ENCODE measurements at places on chromosomes 5 and 9. TPM values are rescaled to one million over a fixed set of nuclear protein-coding genes. Genes with fewer than 3 reads are reported as not detected.
A peak's percentile ranks its signal among the peaks of the same experiment; 100 is the strongest.

Gene ANKRD31
- total RNA-seq = 0.86 TPM

Gene ZBED3
- 1.4 TPM for total RNA-seq

Gene PDCD1LG2
- total RNA-seq = 1.1 TPM

Gene FGF1
- not detected for total RNA-seq

Gene FBP2
- total RNA-seq = not detected

Gene TMEM252
- not detected for total RNA-seq

Gene CDX1
- total RNA-seq = not detected

Gene SQSTM1
- 300 TPM for total RNA-seq

Gene PCDHA1
- total RNA-seq = not detected

Gene PIP5KL1
- total RNA-seq = 0.72 TPM

DNA sequence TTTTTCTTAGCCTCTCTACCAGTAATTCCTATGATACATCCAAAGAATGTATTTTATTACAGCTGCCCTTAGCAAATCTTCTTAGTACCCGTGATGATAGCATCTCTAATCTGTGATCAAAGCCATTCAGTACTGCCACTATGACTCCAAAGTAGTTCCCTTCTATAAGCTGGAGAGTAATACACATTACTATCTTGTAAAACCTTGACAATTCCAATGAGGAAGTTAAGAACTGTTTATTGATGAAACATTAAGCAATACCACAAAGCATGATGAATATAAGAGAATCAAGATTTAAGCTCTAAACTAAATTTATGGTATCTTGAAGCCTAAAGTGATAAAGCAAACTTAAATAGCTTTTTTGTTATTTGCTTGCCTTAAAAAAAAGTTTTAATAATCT, 86.1 kb downstream of the SMIM23 start:
- H3K27me3 ChIP-seq = no peaks in the 10 kb centered on the region
- H3K36me3 ChIP-seq = peaks cover 45% of the 10 kb centered on the region
- no peak for DNase-seq

DNA sequence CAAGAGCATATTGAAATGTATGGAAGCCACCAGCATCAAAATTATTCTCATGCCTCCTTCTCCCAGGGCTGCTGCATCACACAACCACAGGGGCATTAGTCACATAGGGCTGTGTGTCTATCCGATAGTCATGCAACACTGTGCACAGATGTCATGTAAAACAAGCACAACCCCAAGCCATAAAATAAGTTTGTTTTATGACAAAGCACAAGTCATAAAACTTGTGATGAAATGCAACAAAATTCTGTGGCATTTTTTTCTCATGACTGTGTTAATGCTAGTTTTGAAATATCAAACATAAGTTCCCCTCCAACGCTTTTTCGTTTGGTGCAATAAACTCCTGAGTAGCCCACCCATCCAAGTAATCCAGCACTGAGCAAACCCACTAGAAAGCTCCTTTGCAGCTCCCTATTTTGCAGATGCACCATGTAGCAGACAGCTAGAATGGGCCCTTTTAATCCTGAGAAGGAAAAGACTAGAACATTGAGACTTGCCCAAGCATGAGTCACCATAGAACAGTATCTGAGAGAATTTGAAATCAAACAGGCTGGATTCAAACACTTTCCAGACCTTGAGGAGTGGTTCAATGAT, 93.3 kb upstream of the ZNF366 start:
- no peaks in the 10 kb centered on the region for H3K36me3 ChIP-seq
- no peak overlapping the region for H3K4me3 ChIP-seq
- DNase-seq = no peak
- H3K27me3 ChIP-seq = no peaks in the 10 kb centered on the region
- H3K4me1 ChIP-seq = no peaks in the 10 kb centered on the region

- no peaks in the 10 kb centered on the region for H3K36me3 ChIP-seq
- no peaks in the 10 kb centered on the region for H3K27me3 ChIP-seq
- no peaks in the 10 kb centered on the region for H3K4me1 ChIP-seq
- no peak overlapping the region for H3K27ac ChIP-seq
Measured at GRCh38 chr9:6696178-6696577, 50.6 kb upstream of the GLDC start.

DNA sequence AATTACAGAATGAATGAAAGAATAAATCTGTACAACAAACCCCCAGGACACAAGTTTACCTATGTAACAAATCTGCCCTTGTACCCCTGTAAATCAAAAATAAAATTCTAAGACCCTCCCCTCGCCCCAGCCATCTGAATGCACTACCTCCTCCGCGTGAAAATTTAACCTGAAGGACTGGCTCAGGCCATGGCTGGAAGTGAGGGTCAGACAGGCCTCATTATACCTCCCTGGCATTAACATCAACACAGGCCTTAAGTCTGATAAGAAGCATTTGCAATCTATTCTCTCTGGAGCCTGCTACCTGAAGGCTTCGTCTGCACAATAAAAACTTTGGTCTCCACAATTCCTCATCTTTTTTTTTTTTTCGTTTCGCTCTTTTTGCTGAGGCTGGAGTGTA, 48.7 kb upstream of the TTC39B start:
- no peak overlapping the region for H3K27ac ChIP-seq
- H3K36me3 ChIP-seq = no peaks in the 10 kb centered on the region
- no peak overlapping the region for H3K4me3 ChIP-seq
- no peaks in the 10 kb centered on the region for H3K27me3 ChIP-seq
- DNase-seq = no peak
- H3K4me1 ChIP-seq = peaks cover 15% of the 10 kb centered on the region

- peaks cover 6% of the 10 kb centered on the region for H3K27me3 ChIP-seq
- H3K4me3 ChIP-seq = peak overlapping the region; percentile 53
- H3K4me1 ChIP-seq = peaks cover 23% of the 10 kb centered on the region
Measured at GRCh38 chr5:127517110-127517479, 345 bp upstream of the PRRC1 start.

DNA sequence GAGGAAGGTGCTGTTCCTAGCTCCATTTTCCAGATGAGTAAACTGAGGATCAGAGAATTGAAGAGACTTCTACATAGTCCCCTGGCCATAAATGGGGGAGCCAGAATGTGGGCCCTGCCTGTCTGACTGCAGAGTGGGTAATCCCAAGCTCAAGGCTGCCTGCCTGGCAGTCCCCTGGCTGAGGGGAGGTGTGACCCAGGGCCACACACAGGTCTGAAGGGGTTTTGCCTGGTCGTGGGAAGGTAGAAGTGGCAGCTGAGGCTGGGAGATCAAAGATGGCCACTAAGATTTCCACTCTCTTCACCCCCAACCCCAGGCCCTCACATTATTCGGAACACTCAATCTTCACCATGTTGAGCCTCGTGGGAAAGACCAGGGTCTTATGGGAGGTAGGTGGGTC, 176.3 kb downstream of the MACROH2A1 start:
- H3K4me3 ChIP-seq = no peak overlapping the region
- H3K4me1 ChIP-seq = no peaks in the 10 kb centered on the region
- DNase-seq = no peak

DNA sequence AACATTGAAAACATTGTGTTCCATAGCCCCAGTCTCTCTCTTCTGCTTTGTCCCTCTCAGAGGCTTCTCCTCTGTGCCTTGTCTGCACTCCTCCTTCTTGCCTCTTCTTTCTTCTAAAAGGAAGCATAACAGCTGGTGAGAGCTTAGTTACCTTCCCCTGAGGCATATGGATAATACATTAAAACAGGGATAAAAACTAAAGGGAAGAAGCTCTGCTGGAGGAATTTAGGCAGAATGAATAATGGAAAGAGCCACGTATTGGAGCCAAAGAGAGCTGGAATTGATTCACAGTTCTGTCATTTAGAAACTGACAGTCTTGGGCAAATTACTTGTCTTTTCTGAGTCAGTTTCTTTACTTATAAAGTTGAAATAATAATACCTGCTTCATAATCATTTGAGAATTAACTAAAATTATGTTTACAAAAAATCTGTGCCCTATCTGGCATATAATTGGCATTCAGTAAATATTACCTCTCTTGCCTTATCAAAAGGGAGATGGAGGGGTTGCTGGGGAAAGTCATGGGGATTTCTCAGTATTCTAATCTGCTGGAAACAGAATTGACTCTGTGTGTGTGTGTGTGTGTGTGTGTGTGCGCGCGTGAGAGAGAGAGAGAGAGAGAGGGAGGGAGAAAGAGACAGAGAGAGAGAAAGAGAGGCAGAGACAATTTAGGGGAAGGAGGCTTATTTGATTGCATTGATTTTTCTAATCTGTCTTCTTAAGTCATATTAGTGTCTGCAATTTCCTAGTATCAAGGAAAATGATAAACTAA, 20.2 kb downstream of the ZNF474 start:
- no peak for DNase-seq
- H3K36me3 ChIP-seq = no peaks in the 10 kb centered on the region
- no peak overlapping the region for H3K4me3 ChIP-seq
- no peaks in the 10 kb centered on the region for H3K27me3 ChIP-seq

DNA sequence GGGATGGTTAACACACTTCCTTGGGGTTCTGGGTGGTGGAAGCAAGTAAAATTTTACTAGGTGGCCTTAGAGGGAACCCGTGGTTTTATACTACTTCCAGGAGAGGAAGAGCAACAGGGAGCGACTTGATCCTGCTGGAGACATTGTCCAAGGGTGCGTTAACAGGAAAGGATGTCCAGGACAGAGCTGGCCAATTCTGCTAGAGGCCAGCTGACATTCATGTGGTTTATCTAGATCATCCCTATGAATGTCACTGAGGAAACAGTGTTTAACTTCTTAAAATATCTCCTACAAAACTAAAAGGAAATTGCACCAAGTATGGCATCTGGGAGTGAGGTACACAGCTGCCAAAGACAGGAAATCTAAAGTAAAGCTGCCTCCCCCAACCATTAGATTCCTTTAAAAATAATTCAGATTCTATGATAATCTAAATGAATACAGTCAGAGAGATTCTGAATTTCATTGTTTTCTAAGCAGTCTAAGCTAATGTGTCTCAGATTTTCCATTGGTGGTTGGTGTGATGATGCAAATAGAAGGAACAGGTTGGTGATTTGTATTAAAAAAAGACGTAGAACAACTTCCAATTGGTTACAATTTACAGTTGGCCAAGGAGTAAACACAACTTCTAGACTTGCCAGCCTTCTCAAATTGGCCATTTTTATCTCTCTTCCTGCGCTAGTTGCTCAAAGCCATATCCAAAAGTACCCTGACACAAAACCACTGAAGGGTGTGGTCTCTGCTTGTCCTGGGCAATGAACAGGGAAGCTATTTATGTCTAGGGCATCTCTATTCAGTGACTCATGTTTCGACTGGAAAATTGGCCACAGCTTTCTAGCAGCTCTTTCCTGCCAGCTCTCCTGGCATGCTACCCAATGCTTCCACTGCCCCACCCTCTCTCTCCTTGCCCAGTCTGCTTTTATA, 574.7 kb upstream of the MEF2C start:
- no peak overlapping the region for H3K27ac ChIP-seq
- H3K4me3 ChIP-seq = no peak overlapping the region
- H3K4me1 ChIP-seq = no peaks in the 10 kb centered on the region
- no peaks in the 10 kb centered on the region for H3K36me3 ChIP-seq
- H3K27me3 ChIP-seq = no peaks in the 10 kb centered on the region

DNA sequence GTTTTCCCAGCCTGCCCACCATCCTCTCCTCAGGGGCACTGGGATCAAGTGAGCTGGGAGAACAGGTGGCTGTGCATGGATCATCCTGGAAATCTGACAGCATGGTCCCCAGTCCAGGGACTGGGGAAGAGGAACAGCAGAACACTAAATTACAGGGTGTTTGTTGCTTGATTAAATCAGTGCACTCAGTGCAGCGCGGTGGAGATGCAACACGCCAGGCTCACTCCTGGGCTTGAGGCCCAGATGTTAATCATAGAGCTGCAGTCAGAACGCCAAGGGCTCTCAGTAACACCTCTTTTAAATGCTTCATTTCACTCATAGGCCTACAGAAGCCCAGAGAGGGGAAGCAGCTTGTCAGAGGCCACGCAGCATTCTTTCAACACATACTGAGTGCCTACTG, 14.2 kb upstream of the LARP1 start:
- no peaks in the 10 kb centered on the region for H3K4me1 ChIP-seq
- no peak for DNase-seq
- no peaks in the 10 kb centered on the region for H3K27me3 ChIP-seq
- no peak overlapping the region for H3K27ac ChIP-seq
- H3K36me3 ChIP-seq = no peaks in the 10 kb centered on the region
- H3K4me3 ChIP-seq = no peak overlapping the region

DNA sequence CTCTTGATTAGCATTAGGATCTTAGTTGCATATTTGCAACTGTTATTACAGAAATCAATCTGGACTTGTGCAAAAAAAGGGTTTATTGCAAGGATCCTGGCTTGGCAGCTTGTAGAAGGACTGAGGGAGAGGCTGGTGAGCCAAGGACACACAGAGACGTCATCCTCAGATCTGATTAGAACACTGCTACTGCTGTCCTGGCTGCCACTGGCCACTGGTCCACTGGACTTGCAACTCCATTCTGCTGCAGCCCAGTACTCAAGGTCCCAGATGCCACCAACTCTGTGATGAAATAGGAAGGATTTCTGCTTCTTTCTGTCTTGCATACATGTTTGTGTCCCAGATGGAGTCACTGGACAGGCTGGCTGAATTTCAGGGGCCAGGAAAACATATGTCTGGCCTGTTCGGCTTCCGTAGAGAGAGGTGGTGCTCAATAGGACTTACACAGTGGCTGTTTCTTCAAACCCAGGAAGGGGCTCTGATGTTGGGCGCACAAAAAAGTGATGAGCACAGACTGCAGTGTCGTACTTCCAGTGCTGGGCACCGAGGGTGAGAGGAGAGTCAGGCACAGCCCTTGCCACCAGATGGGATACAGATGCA, 68.9 kb upstream of the SH3PXD2B start:
- H3K27me3 ChIP-seq = no peaks in the 10 kb centered on the region
- H3K4me1 ChIP-seq = no peaks in the 10 kb centered on the region
- DNase-seq = no peak
- H3K36me3 ChIP-seq = no peaks in the 10 kb centered on the region

DNA sequence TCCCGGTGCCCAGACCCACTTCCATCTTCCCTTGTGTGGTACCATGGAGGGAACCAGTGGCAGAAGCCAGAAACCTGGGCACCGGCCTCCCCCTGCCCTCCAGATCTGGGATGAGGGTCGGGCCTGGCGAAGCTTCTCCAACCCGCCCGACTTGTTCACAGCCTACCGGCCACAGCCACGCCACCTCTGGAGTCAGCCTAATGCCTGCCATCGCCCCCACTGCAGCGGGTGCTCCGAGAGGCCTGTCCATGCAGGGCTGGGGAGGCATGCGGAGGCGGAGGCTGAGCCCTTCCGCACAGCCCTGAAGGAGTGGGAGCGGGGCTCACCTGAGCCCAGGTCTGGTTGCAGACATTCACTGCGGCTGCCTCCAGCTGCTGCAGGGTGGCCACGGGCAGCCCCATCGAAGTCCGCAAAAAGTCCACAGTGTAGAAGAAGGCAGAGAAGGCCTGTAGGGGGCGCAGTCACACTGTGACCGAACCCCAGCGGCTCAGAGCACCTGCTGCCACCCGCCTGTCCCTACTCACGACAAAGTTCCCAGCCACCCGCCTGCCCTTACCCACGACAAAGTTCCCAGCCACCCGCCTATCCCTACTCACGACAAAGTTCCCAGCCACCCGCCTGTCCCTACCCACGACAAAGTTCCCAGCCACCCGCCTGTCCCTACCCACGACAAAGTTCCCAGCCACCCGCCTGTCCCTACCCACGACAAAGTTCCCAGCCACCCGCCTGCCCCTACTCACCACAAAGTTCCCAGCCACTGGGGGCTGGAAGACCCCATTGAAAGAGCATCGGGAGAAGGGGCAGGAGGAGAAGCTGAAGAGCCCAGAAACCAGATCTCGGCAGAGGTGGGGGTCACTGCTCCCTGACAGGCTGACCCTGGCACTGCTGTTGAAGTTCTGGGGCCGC, 3.8 kb upstream of the NPDC1 start:
- H3K4me1 ChIP-seq = peaks cover 32% of the 10 kb centered on the region
- peaks cover 51% of the 10 kb centered on the region for H3K27me3 ChIP-seq
- no peak overlapping the region for H3K4me3 ChIP-seq

- H3K36me3 ChIP-seq = no peaks in the 10 kb centered on the region
- no peak overlapping the region for H3K27ac ChIP-seq
- no peaks in the 10 kb centered on the region for H3K27me3 ChIP-seq
- no peak for DNase-seq
Measured at GRCh38 chr5:146586752-146587151, 70.8 kb upstream of the GPR151 start.

Measured in CD4-positive, alpha-beta memory T cell (primary cell).